ENCODE measurements at places on chromosomes 1 and 21.
A peak's percentile ranks its signal among the peaks of the same experiment; 100 is the strongest.

GRCh38 chr1:245956225-245956624 is 550.9 kb downstream of the SMYD3 start:
- peak; percentile 69 for DNase-seq

DNA sequence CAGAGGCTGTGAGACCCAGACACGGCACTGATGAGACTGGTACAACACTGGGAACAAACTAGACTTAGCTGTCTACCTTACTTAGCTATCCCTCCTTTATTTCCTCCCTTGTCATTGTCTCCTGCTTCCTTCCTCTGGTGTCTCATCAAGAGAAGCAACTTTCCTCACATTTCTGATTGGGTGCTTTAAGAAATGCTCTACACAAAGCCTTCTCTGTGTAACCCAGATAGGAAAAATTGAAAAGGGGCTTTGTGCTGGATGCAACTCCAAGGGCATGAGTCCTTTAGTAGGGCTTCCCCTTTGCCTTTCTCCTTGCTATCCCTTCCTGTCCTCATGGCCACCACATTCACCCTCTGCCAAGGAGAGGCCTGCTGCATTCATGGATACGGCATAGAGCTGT is 274.5 kb downstream of the VAV3 start:
- DNase-seq = no peak

GRCh38 chr1:224707843-224708725 is 92.0 kb downstream of the CNIH3 start:
- no peak for DNase-seq

DNA sequence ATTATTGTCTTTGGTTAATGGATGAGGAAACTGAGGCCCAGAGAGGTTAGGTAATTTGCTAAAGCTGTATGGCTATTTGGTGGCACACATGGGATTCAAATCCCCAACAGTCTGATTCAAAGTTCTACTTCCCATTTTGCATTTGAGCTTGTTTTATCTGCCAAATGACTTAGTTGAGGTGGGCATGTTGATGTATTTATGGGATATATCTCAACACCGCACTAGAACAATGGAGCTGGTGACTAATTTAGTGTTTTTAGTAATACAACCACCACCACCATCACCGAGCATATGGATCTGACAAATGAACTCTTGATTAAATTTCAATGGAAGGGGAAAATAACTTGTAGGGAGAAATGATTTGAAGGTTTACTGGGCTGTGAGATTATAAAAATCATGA is 26.8 kb downstream of the THEM4 start:
- DNase-seq = peak; percentile 19

- DNase-seq = peak; percentile 89
These were observed 34.0 kb downstream of the ELK4 start for GRCh38 chr1:205597691-205598314.

DNA sequence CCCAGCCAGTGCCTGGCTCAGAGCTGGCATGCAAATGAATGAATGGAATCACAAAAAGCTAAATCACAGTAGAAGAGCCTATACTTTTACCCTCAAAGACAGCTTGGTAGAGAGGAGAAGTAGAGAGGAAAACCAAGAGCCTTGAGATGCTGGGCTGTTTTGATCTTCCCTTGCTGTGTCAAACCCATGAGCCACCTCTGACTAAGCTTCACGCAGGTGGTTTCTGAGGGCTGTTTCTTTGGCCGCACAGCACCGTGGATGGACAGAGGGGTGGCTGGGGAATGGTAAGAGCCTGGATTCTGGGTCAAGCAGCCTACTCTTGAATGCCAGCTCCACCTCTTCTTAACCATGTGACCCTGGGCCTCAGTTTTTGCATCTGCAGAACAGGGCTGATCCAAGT is 18.6 kb downstream of the ABCG1 start:
- DNase-seq = no peak

- no peak for DNase-seq
These were observed 54.7 kb downstream of the RIPK4 start for GRCh38 chr21:41712201-41712600.

Measured in dermis blood vessel endothelial cell (primary cell).